ENCODE measurements at places on chromosomes 3 and 15.

GRCh38 chr3:113828600-113828999 is 10.0 kb upstream of the GRAMD1C start:
- no peak for DNase-seq

GRCh38 chr3:99625237-99625622 is 13.2 kb upstream of the COL8A1 start:
- DNase-seq = no peak

DNA sequence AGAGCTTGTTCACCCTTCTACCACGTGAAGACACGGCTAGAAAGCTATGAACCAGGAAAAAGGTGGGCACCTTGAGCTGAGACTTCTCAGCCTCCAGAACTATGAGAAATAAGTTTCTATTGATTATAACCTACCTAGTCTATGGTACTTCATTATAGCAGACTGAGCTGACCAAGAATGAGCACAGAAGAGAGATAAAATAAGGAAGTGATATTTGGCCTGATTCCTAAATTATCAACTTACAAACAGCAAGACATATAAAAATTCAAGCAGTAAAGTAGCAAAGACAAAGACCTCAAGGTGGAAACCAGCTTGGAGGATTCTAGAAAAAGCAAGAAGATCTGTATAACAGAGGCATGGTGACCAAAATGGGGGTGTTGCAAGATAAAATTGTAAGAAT is 63.9 kb upstream of the OSTN start:
- no peak for DNase-seq

GRCh38 chr3:147358144-147358992 is 48.0 kb downstream of the ZIC4 start:
- DNase-seq = no peak

DNA sequence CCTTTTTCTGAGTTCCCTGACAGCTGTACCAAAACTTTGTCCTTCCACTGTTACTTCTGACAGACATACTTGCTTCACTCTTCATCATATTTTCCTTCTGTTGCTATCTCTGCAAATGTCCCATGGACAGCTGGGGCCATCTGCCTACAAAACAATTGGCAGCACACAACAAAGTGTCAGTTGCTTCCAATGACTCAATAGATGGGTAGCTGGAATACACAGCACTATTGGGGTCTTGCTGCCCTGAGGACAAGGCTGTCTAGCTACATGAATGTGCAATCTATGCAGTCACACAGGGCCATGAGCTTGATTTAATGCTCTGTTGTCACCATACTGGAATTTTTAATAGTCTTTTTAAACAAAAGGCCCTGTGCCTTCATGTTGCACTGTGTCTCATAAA is 192.8 kb downstream of the DTWD1 start:
- DNase-seq = no peak

DNA sequence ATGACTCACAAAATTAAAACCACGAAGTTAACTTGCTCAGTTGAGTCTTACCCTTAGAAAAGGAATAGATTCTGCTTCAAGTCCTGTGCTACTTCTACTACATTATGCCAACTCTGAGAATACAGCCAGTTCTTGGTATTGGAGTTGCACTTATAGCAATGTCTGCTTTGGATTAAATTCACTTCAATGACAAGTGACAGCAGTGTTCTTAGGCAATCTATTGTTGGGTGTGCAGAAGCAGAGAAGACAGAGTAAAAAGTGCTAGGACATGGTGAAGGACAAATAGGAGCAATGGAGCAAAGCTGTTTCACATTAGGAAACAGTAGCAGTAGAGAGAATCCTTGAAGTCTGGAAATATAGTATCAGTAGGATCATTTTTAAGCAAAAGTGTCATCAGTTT is 713.1 kb downstream of the SI start:
- DNase-seq = no peak

All from D721Med (cell line).